Stimulated activated CD4-positive, alpha-beta T cell treated with anti-CD3 and anti-CD28 coated beads, Interleukin-1b, Interleukin-23, amount 100 ng/mL, for 1 hour (primary cell): ENCODE measurements at places on chromosomes 7 and 10.

DNA sequence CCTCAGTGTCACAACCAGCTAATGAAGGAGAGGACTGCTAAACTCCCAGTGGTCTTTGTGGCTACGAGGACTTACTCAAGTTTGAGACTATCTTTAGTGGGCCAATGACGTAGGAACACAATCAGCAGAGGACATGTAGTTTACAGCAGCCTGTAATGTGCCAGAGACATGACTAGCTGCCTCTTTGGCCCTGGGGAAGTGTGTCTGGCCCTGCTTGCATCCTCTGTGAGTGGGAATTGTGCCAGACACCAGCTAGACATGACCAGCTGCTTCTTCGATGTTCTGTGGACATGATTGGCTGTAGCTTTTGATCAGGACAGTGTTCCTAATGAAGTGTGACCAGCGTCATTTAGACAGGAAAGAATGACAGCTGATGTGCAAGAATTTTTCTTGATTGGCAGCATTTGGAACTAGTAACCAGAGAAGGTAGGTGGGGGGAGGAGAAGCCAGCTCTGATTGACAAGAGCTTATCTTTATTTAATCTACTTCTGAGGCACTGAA is 141.7 kb downstream of the AUTS2 start:
- no peak for DNase-seq

GRCh38 chr7:82331234-82331633 is 112.3 kb downstream of the CACNA2D1 start:
- no peak for DNase-seq

DNA sequence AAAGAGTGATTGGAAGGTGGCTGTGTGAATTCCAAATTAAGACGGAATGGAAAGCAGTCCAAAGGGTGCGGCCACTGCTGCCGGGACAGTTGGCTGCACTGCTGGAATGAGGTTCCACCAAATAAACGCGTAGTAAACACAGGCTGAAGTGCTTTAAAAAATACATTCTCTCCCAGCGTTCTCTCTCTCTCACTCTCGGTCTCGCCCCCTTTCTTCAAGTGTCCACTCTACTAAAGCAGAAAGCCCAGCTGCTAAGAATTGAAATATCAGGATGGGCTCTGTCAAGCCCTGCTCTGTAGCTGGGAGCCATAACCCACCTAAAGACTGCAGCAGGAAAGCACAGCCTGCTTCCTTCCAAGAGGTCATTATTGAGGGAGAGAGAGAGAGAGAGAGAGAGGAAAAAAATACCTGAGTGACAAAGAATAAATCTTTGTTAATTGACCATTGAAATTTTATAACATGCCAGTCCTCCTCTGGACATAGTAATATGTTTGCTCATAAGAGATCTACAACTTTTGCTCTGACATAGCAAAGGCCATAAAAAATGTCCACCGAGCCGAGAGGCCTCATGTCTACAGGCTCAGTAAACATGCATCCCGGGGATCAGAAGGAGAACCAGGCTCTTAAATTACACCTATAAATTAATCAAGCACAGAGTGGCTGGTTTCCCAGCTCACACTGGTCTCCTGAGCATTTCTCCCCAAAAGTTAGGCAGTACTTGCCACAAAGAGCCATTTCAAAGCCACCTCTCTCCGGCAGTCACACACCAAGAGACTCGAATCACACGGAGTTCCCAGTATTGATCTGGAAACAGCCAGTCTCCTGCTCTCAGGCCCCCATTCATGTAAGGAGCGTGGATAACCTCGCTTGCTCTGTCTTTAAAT is 72.8 kb downstream of the FGFR2 start:
- no peak for DNase-seq

DNA sequence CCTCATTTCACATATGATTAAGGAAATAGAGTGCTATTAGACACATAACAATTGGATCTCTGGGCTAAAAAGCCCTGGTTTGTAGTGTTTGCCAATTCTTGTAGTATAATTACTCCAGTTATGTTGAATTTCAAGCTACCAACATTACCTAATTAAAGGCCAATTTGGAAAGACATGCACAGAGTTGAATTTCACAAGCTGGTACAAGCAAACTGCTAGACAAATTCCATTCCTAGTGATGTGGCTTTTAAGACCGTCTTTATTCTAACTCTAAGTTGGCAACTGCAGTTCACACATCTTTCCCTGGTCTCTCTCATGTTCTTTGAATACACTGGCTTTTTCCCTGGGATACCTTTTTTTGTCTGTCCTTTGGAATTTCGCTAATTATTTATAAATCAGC is 384.1 kb upstream of the CNTNAP2 start:
- no peak for DNase-seq

GRCh38 chr10:106175760-106176377 is 988.6 kb downstream of the SORCS1 start:
- DNase-seq = no peak

- no peak for DNase-seq
Observed at GRCh38 chr7:106480161-106480579, 180.8 kb downstream of the CCDC71L start.

DNA sequence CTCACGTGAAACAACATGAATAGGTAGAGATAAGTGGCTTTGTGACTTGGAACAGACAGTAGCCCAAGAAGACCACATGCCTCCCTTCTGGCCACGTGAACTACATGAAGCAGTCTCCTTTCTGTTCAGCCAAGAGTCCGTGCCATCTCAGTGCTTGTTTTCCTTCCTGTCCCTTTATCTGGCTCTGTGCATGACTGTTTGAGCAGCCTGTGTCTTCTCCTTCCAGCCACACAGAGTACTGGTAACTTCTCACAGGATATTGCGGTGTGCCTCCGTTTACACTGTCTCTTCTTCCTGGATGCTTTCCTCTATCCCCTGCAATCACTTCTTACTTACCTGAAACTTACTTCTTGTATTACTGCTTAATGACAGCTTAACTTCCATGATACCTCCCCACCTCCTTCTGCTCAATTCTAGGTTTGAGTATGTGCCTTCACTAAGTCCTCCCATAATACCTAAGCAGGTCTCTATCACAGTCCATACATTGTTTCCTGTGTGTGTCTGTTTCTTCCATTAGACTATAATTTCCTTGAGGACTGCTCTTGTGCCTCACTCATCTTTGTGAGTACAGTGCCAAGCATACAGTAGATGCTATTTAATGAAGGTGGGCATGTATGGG is 748.7 kb downstream of the AUTS2 start:
- no peak for DNase-seq

DNA sequence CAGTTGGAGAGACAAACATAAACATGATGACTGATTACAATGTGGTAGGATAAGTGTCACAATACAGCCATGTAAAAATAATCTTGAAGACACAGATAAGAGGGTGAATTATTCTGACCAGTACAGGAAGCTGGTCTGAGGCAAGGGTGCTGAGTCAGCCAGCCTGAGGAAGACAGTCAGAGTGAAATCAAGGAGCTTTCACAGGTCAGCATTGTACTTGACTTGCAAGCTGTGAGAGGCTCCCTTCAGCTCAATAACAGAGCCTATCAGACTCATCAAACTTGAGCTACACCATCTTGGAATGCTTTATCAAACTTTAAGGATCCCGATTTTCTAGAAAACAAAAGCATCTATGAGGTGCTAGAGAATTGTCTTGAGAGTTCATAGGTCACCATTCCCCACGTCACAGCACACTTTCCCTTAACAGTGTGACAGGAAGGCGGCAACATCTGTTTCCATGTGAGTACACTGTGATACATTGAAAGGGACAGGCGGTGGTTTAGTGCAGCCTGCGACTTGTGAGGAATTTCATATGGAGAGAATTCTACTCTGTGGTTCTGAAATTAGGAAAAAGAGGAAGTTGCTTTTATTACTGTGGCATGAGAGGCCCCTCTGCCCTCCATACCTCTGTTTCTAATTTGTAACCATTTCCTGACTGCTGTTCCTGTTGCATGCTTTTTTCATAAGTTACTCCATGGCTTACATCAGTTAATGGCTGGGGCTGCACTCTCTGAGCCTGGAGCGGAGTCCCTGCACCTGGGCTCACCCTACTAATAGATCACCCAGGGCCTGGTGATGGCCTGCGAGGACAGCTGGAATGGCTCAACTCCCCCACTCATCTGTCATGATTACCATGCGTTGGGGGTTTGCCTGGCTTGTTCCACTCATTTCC is 417.1 kb downstream of the SUGCT start:
- no peak for DNase-seq

- no peak for DNase-seq
Observed at GRCh38 chr7:129163875-129164544, 19.5 kb downstream of the TSPAN33 start.

DNA sequence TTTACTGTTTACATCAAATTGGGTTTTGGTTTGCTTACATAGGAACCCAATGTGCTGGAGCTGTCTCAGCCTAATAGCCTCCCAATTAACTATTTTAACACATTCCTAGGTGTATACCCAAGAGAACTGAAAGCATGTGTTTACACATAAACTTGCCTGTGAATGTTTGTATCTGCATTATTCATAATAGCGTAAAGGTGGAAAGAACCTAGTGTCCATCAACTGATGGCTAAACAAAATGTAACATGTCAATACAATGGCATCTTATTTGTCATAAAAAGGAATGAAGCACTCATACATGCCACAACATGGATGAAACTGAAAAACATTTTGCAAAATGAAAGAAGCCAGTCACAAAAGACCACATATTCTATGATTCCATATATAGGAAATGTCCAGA is 160.6 kb upstream of the EEPD1 start:
- DNase-seq = no peak

DNA sequence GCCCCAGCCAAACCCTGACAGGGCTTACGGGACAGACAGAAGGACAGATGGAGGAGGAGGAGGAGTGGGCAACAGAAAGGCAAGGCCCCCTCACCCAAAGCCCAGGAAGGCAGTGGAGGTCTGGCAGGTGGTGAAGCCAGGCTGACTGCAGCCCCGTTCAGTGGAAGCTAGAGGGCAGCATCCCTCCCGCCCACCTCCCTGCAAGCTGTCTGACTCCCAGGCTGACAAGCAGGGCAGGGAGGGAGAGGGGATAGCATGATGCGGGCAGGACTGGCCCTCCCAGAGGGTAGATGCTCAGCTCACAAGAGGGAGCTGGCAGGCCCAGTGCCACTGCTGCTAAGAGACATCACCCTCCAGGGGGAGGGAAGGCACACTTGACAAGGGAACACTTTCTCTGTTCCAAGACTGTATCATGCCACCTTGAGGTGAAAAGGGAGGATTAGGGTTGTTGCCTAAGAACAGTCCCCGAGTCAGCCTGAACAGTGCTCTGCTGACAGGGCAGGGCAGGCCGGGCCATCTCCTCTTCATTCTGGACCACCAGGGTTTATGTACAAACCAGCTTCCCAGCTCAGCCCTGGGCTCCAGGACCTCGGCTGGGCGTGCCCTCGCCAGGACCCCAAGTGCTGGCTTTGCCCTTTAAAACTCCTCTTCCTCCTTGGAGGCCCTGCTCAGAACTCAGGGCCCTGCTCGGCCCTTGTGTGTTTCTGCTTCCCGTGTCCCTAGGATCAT is 61.8 kb downstream of the RASGEF1A start:
- no peak for DNase-seq

DNA sequence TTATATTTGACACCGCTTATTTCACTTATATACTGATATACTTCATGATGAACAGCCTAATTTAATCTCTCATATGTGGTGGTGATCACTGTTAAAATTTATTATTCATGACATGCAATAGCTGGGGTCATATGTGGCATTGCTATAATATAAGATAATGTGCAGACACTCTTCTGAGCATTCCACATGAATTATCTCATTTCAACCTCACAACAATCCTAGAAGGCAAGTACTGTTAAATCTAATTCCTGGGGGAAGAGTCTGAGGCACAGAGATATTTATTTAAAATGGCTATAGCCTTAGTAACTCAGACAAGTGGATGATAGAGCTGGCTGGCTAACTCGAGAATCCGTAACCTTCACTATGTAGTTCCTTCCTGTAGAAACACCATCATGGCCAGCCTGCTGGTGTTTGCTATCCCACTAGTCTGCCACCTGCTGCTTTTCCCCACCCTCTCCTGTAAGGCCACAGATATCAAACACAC is 46.6 kb upstream of the A1CF start:
- no peak for DNase-seq
